ENCODE measurements at places on chromosomes 5 and 9. TPM values are rescaled to one million over a fixed set of nuclear protein-coding genes. Genes with fewer than 3 reads are reported as not detected.

GRCh38 chr5:154797762-154798161 is 42.6 kb downstream of the LARP1 start:
- DNase-seq, result no peak

The COL23A1 gene
- 5.5 TPM for total RNA-seq

- no peak for DNase-seq
These were observed 578.4 kb downstream of the CCDC171 start for GRCh38 chr9:16131264-16131663.

DNA sequence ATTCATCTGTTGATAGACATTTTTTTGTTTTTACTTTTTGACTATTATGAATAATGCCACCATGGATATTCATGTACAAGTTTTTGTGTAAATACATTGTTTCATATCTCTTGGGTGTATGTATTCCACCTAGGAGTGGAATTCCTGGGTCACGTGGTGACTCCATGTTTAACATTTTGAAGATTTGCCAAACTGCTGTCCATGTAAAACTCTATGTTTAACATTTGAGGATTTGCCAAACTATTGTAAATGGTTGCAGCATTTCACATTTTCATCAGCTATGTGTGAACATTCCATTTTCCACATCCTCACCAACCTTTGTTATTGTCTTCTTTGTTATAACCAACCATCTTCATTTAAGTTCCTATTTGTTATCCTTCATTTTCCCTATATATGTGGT is 12.2 kb downstream of the TMEFF1 start:
- DNase-seq, result no peak

DNA sequence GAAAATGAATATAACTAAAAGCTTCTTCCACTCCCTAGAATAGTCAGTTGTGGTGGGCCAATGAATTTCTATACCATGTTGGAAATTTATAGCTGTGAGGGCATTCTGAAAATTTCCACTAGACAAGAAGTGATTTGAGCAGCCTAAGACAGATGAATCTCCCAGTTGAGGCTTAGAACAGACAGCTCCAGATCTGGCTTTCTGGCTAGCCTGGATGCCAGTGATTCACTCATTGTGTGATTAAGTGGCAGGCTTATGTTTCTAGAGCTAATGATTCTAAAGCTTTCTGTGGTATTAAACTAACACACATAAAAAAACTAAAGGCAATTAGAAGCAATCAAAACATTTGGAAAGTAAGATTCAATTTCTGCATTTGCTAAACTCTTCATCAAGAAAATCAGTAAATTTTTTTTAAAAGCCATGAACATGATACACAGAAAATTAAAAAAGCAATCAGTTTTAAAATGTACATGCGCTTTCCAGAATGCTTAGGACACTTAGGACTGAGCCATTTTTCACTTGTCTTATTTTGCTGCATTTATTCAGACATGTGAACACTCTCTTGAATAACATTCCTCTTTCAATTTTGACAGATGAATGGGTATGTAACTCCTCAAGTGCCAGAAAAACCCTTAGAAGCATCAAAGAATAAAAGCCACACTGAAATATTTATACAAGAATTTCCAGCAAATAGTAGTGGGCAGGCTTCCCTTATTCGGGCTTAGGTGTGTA is 100.5 kb upstream of the GNAQ start:
- DNase-seq, result no peak

DNA sequence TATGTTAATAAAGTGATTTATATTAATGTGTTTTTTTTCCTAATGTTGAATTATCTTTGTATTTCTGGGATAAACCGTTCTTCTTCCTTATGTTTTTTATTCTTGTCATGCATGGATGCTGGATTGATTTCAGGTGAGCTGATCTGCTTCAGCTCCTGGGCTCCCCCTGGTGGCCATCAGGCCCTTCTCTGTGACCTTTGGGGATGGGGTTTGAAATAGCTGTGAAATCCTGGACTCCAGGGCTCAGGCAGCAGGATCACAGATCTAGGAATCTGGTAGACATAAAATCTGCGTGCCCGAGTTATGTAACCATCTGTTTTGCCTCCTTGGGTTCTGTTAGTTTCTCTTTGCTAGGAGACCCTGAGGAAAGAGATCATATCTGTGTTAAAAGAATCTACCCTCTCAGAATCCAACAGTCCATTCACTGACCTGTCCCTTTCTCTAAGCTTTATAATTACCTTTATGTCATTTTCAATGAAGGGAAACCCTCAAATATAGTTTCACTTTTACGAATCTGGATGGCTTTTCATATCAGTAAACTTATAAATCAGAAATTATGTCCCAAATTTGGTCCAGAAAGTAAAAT is 12.2 kb upstream of the OR13J1 start:
- DNase-seq, result peak; percentile 88

GRCh38 chr9:91150998-91151717 is 210.6 kb downstream of the AUH start:
- no peak for DNase-seq
